ENCODE measurements at places on chromosomes 2 and 18.

DNA sequence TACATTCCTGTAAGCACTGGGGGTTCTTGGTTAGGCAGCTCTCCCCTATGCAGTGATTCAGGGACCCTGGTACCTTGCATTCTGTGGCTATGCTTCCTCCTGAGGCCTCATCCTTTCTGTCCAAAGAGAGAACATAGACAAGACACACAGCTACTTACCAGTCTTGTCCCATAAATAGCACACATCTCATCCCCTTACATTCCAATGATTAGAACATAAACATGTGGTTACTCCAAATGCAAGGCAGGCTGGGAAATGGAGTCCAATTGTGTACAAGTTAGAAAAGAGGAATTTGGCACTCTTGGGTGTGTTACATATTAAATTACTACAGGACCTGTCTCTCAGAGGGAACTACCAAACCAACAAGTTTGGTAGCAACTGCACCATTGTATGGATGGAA, 171.3 kb downstream of the ARHGAP15 start:
- DNase-seq, result no peak

- DNase-seq, result peak; percentile 23
These were observed 16.7 kb downstream of the BCL2 start for GRCh38 chr18:63302636-63303405.

- no peak for DNase-seq
These were observed 345.5 kb upstream of the FSIP2 start for GRCh38 chr2:185393091-185393490.

- no peak for DNase-seq
These were observed 139.9 kb downstream of the MYT1L start for GRCh38 chr2:2191110-2191707.

DNA sequence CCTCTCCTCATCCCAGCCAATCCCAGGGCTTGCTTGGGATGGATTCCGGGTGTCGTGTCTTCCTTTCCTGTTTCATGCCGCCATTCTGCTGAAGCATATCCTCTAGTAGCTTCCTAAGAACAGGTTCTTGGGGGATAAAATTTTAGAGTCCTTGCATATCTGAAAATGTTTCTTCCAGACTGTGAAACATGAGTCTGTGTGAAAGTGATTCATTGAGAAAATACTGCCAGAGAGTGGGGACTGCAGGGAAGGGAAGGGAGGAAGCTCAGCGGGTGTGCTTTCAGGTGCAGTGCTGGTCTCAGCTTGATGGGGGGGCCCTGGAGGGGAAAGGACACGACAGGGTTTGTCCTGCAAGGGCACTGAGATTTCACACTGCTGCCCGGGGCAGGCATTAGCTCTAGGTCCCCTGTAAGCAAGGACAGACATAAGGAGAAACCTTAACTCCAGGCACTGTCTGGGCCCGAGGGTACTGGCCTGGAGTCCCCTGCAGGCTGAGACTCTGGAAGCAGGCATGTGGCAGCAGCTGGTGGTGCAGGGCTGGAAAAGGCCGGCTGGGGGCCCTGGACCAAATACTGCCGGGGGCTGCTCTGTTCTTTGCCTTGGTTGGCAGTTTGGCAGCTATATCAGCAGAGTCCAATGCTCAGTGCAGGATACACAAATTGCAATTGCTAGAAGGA, 97.6 kb upstream of the HS6ST1 start:
- DNase-seq, result no peak

- DNase-seq, result peak; percentile 24
These were observed 1029.1 kb upstream of the KLHL29 start for GRCh38 chr2:22355816-22356433.

GRCh38 chr18:36448384-36449290, 151.1 kb downstream of the FHOD3 start:
- DNase-seq, result no peak

GRCh38 chr2:223882715-223883114, 45.3 kb upstream of the AP1S3 start:
- no peak for DNase-seq

- no peak for DNase-seq
These were observed 82.8 kb upstream of the CCBE1 start for GRCh38 chr18:59779979-59780378.

- no peak for DNase-seq
These were observed 123.5 kb upstream of the ZFP36L2 start for GRCh38 chr2:43349904-43350303.

GRCh38 chr2:135845257-135845656, 8.3 kb upstream of the LCT start:
- DNase-seq, result no peak

DNA sequence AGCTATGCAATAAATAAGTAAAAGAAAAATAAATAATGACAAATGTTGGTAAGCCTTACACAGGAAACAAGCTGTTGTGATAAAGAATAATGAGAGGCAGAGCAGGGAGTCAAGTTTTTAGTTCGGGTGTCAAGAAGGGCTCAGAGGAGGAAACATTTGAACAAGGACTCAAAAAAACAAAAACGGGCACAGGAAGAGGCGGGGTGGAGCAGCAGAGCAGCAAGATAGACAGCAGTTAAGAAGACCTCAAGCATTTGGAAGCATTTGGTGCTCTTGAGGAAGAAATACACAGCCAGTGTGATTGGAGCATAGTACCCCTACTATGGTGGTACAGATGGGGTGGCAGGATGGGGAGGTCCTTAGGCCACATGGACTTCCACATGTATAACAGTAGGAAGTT, 2.8 kb downstream of the TMEM169 start:
- DNase-seq, result peak; percentile 22

GRCh38 chr2:139850254-139850890, 1070.2 kb upstream of the NXPH2 start:
- no peak for DNase-seq

GRCh38 chr18:41482501-41482900, 472.5 kb upstream of the PIK3C3 start:
- no peak for DNase-seq

DNA sequence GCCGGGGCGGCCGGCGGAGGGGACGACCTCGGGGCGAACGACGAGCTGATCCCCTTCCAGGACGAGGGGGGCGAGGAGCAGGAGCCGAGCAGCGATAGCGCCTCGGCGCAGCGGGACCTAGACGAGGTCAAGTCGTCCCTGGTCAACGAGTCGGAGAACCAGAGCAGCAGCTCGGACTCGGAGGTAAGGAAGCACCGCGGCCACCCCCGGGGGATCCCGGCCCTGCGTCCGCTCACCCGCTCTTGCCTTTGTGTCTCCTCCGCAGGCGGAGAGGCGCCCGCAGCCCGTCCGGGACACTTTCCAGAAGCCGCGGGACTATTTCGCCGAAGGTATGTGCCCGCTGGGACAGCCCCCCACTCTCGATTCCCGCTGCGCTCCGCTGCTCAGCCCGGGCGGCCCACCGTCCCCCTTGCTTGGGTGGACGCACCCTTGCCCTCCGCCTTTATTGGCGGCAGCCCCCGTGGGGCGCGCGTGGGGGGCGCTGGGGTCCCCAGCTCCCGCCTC, 611 bp downstream of the TCF7L1 start:
- no peak for DNase-seq

DNA sequence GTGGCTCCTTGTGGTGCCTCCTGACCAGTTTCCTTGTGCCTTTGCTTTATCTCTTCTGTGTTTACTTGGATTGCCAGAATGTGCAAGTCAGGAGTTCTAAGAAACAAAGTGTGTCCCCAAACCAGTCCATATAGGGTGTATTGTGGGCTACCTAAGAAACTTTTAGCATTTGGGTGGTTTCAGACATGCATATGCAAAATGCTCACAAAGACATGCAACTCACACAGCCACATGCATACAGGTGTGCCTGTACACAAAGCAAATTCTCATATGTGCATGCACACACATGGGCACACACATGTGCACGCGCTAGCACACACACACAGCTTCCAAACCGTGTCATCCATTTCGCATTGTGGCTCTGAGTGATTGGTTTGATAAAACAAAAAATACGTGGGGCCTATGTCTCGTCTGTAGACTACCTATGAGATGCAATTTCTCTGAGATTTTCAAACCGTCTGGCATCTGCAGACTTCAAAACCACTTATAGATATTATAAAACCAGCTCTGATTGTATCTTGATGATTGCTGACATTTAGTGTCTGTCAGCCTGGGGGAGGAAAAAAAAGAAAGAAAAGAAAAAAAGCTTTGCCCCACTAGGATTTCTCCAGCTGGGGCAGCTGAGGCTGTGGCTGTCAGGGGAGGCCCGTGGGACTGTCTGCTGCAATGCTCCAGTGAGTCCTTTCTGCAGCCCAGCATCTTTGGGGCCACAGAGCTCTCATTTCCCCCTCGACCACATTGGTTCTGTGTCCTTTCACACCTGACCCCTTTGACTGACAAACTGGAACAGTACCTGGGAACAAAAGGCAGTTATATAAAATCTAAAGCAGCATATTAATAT, 556.1 kb downstream of the CMPK2 start:
- DNase-seq, result no peak

GRCh38 chr18:24611075-24611474, 150.6 kb downstream of the HRH4 start:
- no peak for DNase-seq

GRCh38 chr2:221410487-221410886, 161.6 kb downstream of the EPHA4 start:
- DNase-seq, result no peak

GRCh38 chr2:208125251-208125650, 927 bp upstream of the CRYGD start:
- DNase-seq, result no peak

DNA sequence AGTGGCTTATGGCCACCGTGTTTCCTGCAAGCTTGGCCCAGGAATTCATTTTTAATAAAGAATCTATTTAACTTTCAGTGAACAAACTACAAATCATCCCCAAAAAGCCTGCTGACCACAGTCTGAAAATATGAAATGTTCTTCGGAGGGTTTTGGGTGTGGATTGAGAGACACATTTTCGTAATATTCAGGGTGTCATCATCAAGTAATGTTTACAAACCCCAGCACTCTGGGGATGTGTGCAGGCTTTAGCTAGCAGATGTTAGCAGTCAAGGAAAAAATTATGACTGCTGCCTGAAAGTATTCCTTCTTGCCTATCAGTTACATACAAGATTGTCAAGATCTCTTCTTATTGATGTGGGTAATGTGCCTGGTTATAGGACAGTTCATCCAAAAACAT, 143.9 kb upstream of the FN1 start:
- DNase-seq, result no peak

DNA sequence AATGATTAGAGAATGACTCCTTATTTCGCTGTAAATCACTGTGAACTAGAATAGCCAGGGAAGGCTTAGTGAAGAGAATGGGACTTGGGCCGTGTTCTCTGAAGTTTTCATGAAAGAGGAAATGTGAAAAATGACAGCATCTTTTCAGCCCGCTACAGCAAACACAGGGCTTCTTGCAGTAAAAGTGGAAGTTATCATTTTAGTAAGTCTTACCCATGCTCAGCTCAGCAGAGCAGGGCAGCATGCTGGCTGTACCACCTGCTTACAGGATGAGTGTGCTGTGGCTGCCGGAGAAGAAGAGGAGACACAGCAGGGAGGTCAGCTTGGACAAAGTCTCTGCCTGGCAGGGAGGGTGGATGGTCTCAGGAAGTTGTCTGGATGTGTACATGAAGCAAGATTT, 300.7 kb upstream of the DLGAP1 start:
- no peak for DNase-seq

DNA sequence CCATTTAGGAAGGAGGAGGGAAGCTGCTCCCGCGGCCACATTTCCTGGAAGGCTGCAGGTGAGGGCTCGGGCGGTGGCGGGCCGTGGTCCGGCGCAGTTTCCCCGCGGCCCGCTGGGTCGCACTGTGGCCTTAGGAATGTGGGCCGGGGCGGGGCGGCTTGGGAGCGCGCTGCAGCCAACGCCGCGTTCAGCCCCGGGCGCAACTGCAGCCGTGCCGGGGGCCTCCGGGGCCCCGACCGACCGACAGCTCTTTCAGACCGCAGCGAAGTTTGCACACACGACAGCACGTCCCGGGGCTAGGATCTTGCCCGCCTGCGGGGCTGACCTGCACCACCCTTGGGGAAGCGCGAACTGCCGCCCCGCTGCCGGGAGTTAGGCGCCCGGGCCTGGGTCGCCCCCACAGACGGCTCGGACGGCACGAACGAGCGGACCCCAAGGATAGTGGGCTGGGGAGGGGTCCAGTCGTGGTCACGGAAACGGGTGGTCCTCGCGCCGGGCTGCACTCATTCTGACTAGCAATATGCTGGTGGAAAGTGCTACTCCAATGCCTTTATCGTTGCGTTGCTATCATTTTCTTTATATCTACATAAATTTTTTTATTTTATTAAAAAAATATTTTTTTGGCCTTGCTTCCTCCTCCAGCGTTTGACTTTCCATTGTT, 69.9 kb upstream of the DLX2 start:
- DNase-seq, result peak; percentile 66

DNA sequence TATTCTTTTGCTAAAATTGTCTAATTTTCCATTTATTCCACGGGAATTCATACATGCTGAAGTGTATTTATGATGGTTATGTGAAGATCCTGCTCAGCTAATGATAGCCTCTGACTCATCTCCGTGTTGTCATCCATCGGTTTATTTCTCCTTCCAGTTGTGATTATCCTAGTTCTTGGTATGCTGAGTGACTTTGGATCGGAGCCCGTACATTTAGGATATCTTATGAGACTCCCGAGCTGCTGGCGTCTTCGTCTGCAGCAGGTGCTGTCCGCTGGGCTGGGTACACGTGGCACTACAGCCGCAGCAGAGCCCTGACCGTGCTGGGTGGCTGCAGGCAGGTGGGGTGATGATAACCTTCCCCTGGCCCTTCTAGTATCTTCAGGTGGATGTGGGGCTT, 40.1 kb upstream of the GALR1 start:
- no peak for DNase-seq

GRCh38 chr2:236674646-236675045, 105.0 kb downstream of the ACKR3 start:
- no peak for DNase-seq

DNA sequence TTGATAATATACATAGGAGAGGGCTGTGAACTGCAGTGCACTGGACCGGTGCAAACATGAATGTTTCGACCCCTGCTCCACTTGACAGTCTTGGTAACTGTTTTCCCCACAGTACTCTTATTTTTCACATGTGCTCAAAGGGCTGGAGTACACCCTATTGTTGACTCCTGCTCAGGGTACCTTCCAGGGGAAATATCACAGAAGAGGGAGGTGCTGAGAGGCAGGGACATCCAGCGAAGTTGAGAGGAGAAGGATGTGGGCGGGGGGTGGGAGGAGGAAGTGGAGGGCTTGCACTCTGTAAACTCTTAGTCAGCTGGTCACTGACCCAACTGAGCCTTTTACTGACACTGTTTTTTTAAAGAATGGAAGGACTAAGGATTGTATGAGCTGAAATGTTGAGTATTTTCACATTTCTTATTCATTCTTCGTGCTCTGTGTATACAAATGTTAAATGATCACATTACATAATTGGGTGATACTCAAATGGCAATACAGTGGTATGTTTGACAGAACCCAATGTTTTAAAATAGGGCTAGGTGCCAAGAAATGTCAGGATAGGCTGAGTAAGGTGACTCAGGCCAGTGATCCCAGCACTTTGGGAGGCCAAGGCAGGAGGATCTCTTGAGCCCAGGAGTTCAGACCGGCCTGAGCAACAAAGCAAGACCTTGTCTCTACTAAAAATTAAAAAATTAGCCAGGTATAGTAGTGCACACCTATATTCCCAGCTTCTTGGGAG, 10.0 kb downstream of the INPP4A start:
- no peak for DNase-seq

DNA sequence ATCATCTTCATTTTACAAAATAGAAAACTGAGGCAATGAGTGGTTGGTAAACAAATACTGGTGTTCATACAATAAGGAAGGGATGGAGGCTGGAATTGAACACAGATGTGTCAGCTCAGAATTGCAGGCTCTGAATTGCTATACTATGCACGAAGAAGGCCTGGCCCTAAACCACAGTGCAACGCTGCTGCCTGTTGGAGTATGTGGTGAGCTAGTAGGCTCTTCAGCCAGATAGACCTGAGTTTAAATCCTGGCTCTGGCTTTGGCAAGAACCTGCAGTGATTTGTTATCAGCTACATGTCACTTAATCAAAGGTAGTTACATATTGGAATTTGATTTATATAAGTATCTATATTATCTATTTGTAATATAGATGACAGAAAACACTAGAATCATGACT, 1602.4 kb upstream of the CELF4 start:
- DNase-seq, result no peak

Data from stimulated activated CD4-positive, alpha-beta T cell treated with anti-CD3 and anti-CD28 coated beads, Interleukin-4, amount 100 ng/mL, for 24 hours (primary cell).